ENCODE measurements at places on chromosomes 12 and 14.

GRCh38 chr12:122961531-122962329, 4.5 kb downstream of the ABCB9 start:
- DNase-seq: peak; percentile 50

GRCh38 chr12:128844031-128844635, 9.1 kb upstream of the GLT1D1 start:
- no peak for DNase-seq

GRCh38 chr14:68389943-68390342, 402.9 kb downstream of the ZFP36L1 start:
- no peak for DNase-seq

GRCh38 chr12:52437508-52437907, 3.3 kb upstream of the KRT75 start:
- no peak for DNase-seq

DNA sequence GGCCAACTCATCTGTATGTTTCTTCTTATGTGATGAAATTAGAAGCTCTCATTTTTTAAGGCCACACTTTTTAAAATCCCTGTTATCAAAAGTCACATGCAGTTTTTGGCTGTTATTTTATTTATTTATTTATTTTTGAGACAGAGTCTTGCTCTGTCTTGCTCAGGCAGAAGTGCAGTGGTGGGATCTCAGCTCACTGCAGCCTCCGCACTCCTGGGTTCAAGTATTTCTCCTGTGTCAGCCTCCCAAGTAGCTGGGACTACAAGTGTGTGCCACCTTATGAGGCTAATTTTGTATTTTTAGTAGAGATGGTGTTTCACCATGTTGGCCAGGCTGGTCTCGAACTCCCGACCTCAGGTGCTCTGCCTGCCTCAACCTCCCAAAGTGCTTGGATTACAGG, 1434.5 kb downstream of the LRFN5 start:
- no peak for DNase-seq

DNA sequence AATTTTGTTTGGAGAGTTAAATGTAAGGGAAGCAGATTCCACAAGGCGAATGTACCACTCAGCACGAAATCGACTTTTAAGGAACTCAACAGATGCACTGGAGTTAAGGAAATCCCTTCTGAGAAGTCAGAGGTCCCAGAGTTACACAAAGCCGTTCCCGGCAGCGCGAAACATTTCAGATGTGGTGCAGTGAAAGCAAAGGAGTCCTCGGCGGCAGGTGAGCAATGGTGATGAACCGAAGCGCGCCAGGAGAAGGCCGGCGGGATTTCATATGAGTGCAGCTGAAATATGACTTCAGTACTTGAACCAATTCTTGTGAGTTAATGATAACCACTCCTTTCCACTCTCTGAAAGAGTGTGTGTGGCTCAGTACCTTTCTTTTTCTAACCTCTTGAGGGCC, 183.2 kb downstream of the GRIP1 start:
- DNase-seq: no peak

DNA sequence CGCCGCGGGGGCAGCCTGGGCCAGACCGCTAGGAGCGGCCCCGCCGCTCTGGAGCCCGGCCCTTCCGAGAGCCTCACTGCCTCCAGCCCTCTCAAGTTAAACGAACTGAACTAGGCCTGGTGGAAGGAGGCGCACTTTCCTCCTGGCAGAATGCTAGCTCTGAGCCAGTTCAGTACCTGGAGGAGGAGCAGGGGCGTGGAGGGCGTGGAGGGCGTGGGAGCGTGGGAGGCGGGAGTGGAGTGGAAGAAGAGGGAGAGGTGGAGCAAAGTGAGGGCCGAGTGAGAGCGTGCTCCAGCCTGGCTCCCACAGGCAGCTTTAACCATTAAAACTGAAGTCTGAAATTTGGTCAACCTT, 5.3 kb downstream of the LTB4R start:
- no peak for DNase-seq

DNA sequence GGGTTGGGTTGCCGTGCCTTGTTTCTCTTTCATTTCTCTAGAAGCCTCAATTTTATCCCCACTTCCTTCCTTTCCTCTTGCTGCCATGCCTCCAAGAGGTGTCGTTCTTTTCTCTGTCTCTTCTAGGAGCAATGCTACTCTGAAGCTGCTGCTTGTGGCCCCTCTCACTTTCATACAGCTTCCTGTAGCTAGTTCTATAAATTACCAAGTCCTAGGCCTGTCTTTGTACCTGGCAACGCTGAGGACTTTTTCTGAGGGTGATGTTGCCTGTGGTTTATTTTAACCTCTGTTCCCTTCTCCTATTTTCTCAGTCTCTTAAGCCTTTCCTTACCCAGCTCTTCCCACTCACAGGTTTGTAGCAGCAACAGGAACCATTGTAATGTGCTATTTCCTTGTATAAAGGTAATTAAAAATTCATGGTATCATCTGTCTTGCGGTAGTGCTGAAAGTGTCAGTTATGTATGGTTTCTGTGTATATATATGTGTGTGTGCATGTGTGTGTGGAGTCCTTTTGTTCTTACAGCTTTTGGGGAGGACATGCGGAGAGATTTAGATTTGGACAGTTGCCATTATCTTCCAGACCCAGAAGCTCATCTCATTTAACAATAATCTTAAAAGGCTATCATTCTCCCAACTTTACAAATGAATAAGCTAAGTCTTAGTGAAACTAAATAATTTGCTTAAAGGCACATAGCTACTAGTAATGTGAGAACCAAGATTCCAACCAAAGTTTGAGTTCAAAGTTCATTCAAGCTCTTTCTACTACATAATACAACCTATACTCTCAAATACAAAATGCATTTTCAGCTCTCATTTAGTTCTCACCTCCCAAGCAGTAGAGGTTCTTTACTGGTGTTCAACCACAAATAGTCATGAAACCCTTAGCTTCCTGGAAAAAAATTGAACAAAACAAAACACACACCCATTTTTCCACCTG, 43.8 kb downstream of the DDHD1 start:
- DNase-seq: no peak

- DNase-seq: no peak
Observed at GRCh38 chr14:89320381-89321000, 96.5 kb downstream of the FOXN3 start.

DNA sequence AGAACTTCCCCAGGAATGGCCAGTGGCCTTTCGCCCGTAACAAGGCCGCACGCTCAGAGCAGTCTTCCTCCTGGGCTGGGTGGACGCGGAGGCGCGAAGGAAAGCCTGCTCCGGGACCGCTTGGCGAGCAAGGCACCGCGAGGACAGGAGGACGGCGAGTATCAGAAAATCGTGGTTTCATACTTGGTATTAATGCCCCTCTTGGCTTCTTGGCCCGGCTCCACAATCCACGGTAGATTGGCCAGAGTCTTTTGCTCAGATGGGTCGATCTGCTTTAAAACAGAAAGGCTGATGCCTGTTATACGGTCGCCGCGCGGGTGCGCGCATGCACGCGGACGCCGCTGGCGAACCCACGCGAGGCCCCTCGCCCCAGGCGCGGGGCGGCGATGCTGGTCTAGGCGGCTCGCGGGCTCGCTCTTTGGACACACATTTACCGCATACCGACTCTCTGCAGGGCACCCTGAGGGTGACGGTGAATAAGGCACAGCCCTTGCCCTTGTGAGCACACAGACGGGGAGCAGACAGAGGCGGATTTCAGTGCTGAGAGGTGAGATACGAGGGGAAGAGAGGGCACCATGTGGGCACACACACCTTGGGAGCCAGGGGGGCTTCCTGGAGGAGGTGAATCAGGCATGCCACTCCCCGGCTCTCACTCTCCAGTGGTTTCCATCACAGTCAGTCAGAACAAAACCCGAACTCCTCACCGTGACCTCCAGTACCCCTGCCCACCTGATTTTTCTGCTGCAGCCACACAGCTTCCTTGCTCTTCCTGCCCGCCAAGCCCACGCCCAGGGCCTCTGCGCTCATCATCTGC, 100.7 kb downstream of the APAF1 start:
- DNase-seq: no peak

- no peak for DNase-seq
Observed at GRCh38 chr14:98219638-98220037, 1052.4 kb downstream of the BCL11B start.

GRCh38 chr12:84604551-84604950, 308.0 kb downstream of the SLC6A15 start:
- DNase-seq: no peak

GRCh38 chr12:71300772-71301675, 138.6 kb upstream of the LGR5 start:
- no peak for DNase-seq

GRCh38 chr12:117499759-117500485, 138.5 kb upstream of the NOS1 start:
- DNase-seq: no peak

- DNase-seq: no peak
Observed at GRCh38 chr12:62640910-62641448, 174.4 kb downstream of the MON2 start.

GRCh38 chr12:34605955-34606748, 583.9 kb downstream of the ALG10 start:
- no peak for DNase-seq

DNA sequence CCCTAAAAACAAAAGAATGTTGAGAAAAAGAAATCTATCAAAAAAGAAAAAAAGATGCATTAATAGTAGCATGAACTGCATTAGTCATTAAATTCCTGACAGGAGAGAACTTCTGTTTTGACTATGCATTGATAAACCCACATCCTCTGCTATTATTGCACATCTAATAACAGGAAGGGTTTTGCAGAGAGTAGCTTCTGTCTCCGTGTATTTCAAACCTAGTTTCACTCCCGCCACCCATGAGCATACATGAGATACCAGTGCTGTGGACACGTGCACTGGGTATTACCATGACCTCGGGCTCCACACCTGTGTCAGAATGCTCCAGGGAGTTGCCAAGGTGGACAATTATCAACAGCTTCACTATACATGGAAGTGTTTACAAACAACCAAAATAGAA, 449.1 kb upstream of the SOX5 start:
- no peak for DNase-seq

DNA sequence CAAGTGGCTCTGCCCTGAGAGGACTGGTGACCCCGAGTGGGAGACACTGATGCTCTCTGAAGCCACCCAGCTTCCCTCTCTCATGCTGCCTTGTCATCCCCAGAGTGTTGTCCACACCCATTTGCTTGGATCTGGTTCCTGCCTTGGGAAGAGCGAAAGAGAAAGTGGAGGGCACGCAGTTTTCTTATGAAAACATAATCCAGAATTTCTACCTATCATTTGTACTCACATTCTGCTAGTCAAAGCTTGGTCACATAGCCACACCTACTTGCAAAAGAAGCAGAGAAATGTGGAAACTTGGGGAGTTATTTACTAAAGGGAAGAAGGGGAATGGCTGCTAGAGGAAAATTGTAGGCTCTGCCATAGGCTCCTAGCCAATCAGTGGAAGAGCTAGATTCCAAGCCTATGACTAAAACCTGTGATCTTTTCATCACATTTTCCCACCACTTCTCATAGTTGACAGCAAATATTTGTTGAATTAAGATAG, 326.3 kb downstream of the ZFP36L1 start:
- DNase-seq: peak; percentile 57

DNA sequence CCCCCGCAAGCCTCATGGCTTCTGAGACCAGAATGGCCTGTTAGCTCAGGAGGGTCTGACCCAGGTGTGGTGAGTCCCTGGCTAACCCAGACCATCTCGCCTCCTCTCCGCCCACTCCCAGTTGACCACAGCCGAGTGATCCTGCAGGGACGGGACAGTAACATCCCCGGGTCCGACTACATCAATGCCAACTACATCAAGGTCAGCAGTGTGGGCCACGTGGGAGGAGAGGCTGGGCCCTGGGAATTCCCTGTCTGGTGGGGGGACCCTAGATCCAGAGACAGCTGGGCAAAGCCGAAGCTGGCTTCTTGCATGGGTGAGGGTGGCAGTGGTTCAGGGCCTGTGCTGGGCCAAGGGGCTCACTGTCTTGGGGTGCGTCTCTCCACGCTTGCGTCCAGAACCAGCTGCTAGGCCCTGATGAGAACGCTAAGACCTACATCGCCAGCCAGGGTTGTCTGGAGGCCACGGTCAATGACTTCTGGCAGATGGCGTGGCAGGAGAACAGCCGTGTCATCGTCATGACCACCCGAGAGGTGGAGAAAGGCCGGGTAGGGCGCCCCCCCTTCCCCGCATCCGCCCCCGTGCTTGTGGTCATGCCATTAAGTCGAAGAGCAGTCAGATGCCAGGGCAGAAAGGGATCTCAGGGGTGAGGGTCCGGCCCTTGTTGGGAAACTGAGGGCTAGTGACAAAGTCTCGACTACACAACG, 5.0 kb downstream of the PTPN6 start:
- DNase-seq: no peak

DNA sequence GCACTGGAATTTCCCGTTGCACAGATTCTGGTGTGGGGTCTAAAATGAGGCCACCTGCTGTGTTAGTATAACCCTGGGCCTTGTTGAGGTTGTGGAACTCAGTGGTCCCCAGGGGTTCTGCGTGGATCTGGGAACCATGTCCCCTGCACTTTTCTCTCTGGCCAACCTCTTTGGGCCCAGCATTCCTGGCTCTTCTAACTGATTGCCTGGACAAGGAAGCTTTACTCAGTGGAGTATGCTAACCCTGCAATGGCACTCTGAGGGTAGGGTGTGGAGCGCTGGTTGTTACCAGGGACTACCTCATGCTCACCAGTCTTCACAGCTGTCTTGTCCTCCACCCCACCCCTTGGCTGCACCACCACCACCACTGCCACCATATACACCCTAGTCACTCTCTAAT, 39.2 kb downstream of the CPM start:
- DNase-seq: no peak

DNA sequence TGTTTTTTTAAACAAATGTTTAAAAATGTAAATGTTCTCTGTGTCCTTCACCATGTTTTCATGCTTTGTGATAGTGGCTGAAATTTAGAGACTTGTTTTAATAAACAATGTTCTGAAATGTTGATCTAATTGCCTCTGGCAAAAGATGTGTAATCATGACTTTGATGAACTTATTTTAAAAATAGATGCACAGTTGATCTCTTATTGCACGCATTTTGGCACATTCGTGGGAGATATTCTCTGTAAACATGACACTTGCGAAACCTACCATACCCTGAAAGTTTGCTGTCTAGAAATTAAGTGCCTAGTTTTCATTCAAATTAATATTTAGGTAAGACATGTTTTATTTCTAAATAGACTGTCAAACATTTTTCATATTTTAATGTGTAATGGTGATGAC, 119.7 kb upstream of the DNM1L start:
- no peak for DNase-seq

DNA sequence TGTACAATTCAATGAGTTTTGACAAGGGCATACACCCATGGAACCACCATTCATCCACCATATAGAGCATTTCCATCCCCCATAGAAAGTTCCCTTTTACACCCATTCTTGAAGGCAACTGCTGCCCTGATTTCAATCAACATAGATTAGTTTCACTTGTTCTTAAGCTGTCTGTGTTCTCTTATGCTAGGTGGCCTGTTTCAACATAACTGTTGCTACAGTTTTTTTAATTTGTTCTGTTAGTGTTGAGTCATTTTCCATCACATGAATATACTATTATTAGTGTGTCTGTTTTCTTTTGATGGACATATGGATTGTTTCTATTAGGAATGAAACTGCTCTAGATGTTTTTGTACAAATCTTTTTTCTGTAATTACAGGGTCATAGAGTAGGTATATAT, 123.4 kb downstream of the PTPRQ start:
- no peak for DNase-seq

- DNase-seq: no peak
Observed at GRCh38 chr14:96949594-96949993, 152.4 kb downstream of the VRK1 start.

GRCh38 chr12:103269946-103270345, 225.8 kb downstream of the C12orf42 start:
- no peak for DNase-seq

GRCh38 chr14:76968621-76969063, 59.9 kb downstream of the IRF2BPL start:
- DNase-seq: no peak

- DNase-seq: no peak
Observed at GRCh38 chr14:99164712-99165111, 107.3 kb downstream of the BCL11B start.

- no peak for DNase-seq
Observed at GRCh38 chr12:110180591-110181005, 56.4 kb downstream of the IFT81 start.

Data from HT-29 (cell line).